ENCODE measurements at places on chromosomes 6 and 20.

DNA sequence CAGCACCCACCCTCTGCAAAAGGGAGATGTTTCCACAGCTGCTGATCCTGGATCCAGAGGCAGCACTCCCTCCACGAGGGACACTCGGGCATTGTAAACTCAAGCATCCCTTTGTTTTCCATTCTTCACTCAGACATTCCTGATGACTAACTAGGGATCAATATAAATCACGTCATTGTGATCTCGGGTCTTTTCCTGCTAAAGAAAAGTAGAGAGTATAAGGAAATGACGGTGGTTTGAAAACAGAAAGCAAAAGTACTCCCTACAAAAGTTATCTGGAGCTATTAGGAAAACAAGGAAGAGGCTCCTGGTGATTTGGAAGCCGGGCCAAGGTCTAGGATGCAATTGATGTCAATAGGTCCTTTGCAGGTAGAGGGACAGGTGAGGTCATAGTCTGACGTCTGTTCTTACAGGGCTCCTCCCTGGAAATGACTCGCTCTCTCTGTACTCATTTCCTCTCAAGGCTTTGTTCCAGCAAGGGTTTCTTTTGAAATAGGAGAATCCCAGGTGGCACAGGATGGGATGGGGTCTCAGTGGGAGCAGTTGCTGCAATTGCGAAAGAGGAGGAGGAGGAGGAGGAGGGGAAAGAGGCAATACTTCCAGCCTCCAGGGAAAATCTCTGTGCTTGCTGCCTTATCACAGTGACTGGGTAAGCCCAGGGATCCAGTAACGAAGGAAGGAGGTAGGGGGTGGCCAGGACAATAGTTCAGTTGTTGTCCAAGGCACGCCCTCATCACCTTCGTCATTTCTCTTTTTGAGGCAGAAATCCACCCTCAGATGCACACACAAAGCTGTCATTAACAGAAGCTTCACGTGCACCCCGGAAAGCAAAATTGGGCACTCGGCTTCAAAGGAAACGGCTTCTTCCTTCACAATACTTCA lies 222.8 kb downstream of the LY86 start:
- no peak for DNase-seq

GRCh38 chr20:35461620-35462019 lies 6.2 kb downstream of the CEP250 start:
- no peak for DNase-seq

DNA sequence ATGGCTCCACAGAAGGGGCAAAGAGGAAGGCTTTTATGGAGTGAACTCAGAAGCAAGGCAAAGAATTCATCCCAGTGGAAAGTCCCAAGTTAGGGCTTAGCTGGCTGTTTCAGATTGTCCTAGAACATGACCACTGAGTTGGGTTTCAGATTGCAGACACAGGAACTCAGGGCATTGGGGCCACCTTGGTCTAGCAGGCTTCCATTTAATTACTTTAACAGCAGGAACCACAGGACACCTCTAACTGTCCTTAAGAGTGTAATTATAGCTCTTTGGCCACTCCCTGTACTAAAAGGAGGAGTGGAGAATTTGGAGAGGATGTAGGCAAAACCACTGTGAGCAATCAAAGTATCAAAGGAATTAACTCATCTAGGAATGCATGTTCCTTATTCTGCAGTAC lies 150.6 kb upstream of the AGPAT4 start:
- DNase-seq = no peak

DNA sequence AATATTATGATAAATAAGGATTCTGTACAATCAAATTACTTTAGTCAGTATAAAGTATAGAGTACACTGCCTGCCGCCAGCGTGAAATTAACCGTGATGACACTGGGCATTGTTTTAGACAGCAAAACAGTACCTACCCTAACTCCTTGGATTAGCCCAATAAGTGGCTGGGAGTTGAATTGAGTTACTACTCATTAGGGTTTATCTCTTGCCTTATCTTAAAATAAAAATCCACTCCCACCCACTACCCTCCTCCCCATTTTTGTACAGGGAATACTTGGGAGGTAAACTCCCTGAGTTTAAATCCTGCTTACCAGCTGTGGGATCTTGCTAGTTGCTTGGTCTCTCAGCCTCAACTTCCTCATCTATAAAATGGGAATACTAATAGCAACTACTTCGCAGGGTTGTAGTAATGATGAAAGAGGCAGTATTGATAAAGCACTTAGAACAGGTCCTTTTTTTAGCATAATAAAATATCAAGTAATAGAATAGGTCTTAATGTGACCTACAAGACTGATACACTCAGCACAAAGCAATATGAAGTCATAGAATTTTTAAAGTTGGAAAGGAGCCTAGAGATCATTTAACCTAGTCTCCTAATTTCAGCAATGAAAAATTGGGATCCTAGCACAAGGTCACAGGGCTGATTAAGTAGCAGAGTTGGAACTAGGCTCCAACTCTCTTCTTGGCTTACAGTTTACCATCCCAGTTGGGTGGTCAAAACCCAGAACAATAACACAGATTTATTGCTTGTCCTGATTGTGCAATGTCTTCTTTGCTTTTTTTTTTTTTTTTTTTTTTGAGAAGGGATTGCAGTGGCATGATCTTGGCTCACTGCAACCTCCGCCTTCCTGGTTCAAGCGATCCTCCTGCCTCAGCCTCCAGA lies 23.8 kb downstream of the PHACTR2 start:
- no peak for DNase-seq

DNA sequence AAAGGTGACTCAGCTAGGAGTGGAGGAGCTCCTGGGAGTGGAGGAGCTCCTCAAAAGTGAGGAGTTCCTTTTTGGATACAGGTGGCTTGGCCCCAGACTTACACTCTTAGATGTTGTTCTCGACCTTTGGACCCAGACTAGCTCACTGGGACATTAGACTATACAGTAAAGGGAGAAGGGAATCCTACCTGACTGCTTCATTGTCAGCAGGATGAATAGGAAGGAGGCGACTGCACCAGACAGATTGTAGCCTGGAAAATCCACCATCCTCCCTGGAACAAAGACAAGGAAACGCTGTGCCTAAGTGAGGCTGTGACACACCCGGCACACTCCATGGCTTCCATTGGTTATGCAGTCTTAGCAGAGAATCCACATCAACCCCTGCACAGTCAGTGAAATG lies at the start of gene BTNL2:
Gene BTNL2 (minus strand): TSS at position 325 of the 400 bp plus-strand sequence. CDS start 58 bp downstream, at position 267.
- DNase-seq = no peak

DNA sequence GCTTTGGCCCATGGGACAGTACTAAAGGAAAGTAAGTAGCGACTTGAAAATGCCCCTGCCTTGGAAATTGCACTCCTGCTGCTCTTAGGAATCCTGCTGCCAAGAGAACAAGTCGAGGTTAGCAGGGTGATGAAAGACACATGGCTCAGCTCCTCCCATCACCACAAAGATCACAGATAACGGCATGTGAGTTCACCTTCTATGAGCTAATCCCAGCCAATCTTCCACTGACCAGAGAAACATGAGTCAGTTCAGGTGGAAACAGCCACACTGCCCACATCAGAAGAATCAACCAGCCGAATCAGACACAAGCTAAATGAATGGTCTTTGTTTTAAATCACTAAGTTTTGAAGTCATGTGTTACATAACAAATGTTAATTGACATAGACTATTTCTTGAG lies 106.3 kb downstream of the PRKN start:
- no peak for DNase-seq

DNA sequence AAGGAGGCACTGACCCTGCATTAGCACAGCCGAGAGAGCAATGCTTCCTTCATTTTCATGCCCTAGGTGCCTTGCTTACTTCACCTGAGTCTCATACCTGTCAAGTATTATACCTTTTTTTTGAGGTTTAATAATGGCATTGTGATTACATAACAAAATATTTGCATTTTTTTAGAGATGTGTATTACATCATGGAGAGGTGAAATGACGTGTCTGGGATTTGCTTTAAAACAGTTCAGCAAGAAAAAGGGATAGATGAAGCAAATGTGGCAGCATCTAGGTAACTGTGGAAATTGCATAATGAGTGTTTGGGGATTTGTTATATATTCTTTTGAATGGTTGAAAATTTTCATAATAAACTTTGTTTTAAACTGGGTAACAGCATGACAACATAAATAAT lies 48.9 kb downstream of the NKX2-2 start:
- no peak for DNase-seq

- DNase-seq = no peak
Observed at GRCh38 chr20:15236812-15237211, 899.4 kb upstream of the FLRT3 start.

- DNase-seq = no peak
Observed at GRCh38 chr20:58864346-58864745, 11.8 kb downstream of the GNAS start.

GRCh38 chr6:38572186-38572813 lies 67.4 kb downstream of the BTBD9 start:
- no peak for DNase-seq

DNA sequence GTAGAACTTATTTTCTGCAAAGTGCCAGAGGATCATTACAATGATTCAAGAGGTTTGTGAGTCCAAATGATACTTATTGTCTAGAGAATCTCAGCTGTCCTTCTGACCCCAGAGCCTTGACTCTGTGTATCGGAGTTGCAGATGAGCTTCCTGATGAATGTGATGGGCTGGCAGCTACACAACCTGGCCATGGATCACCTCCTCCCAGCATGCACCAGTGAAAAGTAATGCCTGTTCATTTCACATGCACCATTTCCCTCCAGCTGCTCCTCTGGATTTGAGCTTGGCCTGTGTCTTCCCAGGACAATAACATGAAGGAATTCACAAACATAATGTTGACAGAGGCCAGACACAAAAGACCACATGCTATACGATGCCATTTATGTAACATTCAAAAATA lies 30.0 kb downstream of the SNHG17 start:
- DNase-seq = no peak

- no peak for DNase-seq
Observed at GRCh38 chr6:145865595-145865994, 51.0 kb upstream of the FBXO30 start.

GRCh38 chr20:4956200-4956810 lies 45.0 kb downstream of the SLC23A2 start:
- no peak for DNase-seq

- no peak for DNase-seq
Observed at GRCh38 chr6:55943329-55943728, 67.9 kb upstream of the BMP5 start.

DNA sequence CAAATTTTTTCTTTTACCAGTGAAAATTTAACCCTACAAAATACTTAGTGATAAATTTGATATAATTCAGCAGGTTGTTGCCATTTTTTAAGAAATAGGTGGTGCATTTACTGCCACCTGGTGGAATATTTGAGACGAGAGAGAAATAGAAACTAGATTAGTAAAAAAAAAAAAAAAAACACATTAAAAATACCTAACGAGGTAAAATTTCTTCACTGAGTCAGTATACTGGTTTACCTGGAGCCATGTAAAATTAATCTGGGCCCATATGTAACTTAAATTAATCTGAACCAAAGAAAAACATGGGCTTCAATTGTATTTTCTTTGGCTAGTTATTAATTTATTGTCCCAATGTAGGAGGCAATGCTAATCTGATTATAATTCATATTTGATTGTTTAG lies 520.8 kb downstream of the EPM2A start:
- DNase-seq = no peak

DNA sequence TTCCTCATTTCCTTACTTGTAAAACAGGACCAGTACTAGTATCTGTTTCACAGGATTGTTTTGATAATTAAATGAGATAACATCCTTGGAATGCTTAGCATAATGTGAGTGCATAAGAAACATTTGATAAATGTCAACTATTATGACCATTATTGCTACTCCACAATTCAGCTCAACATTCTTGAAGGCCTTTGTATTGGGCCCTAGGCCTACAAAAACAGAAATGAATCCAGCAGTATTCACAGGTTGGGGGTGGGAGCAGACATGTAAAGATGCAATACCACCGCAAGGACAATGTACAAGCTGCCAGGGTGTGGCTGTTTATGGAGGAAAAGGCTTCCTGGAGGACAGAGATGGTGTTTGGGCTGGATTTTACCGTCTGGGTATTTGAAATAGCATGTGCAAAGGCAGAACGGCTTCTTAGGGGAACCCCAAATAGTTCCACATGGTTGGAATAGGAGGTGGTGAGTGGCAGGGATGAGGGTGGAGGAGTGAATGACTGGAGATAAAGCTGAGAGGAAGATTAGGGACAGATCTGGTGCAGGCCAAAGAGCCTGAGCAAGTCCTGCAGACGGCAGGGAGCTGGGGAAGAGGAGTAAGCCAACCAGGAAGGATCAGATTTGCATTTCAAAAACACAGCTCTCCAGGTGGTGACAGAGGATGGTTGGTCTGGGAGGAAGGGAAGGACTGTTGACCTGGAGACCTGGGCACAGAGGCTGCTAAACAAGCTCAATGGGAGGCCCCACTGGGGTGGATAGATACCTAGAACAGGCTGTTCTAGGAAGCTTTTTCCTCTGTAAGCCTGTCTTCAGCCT lies 57.0 kb upstream of the EPB41L1 start:
- no peak for DNase-seq
